Islet precursor cell (in vitro differentiated cells): ENCODE measurements at places on chromosomes 13 and 19.

GRCh38 chr13:32423592-32423991 lies 4.3 kb downstream of the N4BP2L1 start:
- DNase-seq, result no peak

DNA sequence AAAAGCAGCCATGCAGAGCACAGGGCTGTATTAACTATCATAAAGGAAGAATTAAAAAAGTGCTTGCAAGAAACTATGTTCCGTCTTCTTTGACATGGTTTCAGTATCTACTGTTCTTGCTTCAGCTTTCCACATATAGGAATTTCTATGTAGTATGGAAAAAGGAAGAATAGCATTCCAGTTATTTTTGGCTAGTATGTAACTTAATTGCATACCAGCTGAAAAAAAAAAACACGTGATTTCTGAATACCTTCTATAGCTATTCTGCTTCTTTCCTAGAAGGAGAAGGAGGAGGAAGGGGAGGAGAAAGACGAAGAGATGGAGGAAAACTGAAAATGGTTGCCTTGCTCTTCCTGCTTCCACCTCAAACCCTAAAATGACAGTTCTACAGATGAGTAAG lies 619.0 kb downstream of the KCTD12 start:
- no peak for DNase-seq

DNA sequence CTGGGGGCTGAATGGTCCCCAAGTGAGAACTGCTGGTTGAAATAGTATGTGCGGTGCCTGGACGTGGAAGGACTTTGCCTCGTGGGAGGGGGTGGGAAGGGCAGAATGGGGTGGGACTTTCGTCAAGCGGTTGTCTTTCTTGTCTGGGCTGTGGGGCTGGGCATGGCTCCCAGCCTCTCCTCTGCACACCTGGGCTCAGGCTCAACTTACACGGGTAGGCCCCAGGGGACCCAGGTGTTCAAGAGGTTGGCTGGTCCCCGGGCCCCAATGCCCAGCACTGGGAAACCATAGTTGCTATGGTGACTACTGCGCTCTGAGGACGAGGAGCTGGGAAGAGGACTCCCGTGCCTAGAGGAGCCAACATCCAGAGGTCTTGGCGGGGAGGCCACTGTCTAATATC lies 7.3 kb downstream of the NWD1 start:
- DNase-seq, result no peak

- DNase-seq, result no peak
These were observed 205.7 kb downstream of the KCNRG start for GRCh38 chr13:50220938-50221337.

DNA sequence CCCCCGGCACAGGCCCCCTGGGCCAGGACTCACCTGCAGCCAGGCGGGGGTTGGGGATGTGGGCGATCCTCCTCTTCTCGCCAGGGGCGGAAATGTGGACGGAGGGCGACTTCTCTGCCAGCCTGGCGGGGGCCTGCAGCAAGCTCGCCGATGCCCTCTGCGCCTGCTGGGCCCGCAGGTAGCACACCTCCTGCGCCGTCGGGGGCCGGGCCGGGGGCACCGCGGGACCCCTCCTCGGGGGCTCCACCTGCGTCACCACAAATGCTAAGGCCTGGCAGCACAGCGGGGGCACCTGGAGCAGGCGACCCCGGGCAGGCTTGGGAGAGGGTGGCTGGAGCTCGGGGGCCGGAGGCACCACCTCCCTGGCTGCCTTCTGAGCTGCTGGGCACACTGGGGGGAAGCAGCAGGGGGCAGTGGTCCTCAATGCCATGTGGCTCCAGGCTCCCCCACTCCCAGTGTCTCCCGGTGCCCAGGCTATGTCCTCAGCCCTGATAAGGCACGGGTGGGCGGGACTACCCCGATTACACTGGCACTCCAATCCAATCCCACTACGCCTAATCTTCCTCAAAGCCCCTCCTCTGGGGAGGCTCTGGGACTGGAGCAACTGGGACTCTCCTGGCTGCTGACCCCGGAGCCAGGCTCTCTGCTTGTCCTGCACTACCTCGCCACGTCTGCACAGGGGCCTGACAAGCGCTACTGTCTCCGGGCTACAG lies 11.6 kb upstream of the ATP8B3 start:
- DNase-seq, result no peak

DNA sequence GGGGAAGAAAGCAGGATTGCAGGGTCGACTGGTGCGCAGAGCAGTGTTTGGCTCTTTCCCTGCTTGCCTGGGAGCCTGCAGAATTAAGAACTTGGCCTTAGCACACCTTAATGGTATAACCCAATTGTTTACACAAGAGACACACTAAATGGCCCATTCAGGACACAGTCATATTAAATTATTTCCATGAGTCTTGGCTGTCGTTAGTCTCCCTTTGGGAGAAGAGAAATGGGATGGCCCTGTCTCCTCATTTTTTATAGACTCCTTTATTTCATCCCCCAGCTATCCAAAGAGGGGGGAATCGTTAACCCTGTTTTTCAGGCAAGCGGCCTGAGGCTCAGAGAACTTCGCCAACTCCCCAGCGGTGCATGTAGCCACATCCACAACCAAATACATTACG lies 282.5 kb downstream of the SUCLA2 start:
- DNase-seq, result no peak

- DNase-seq, result peak; percentile 99
These were observed at the start of gene ZNF724 for GRCh38 chr19:23249911-23250649. TSS of gene ZNF724 (minus strand) at chr19:23250394. CDS start at chr19:23250242, 152 bp downstream.

- DNase-seq, result no peak
These were observed 3.8 kb downstream of the APLP1 start for GRCh38 chr19:35872180-35872579.

- DNase-seq, result no peak
These were observed 139.7 kb downstream of the SLITRK6 start for GRCh38 chr13:85659493-85659892.

DNA sequence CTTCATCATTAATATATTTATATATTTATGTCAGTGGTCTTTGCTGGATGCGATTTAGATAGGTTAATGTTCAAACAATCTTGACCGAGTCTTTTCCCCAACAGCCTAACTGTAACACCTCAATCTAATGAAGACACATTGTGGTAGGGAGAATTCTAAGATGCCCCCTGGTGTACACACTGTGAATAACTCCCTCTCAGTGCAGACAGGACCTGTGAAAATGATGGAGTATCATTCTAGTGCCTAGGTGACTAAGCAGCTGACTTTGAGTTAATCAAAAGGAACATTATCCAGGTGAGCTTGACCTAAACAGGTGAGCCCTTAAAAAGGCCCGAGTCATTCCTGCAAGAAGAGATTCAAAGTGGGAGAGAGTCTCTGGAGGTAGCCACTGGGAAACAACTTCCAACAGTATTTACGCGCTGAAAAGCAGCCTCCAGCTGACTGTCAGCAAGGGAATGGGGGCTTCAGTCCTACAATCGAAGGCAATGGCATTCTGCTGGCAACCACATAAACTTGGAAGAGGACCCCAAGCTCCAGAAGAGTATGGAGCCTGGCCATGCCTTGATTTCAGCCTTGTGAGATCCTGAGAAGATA lies 28.0 kb upstream of the KBTBD7 start:
- DNase-seq, result peak; percentile 73

DNA sequence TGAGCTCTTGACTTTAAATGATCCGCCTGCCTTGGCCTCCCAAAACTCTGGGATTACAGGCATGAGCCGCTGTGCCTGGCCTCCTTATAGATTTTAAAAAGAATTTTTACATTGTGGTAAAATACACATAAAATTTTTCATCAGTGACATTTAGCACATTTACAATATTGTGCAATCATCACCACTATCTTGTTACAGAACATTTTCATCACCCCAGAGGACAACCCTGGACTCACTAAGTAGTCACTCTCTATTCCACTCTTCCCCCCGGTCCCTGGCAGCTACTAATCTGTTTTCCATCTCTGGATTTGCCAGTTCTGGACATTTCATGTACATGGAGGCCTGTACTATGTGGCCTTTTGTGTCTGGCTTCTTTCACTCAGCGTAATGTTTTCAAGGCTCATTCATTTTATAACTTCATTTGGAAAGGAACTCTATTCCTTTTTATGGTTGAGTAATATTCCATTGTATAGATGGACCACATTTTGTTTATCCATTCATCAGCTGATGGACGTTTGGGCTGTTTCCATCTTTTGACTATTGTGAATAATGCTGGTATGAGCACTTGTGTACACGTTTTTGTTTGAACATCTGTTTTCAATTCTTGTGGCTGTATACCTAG lies 19.9 kb downstream of the MEGF8 start:
- no peak for DNase-seq

- DNase-seq, result no peak
These were observed 134.0 kb downstream of the TBC1D4 start for GRCh38 chr13:75347925-75348324.

DNA sequence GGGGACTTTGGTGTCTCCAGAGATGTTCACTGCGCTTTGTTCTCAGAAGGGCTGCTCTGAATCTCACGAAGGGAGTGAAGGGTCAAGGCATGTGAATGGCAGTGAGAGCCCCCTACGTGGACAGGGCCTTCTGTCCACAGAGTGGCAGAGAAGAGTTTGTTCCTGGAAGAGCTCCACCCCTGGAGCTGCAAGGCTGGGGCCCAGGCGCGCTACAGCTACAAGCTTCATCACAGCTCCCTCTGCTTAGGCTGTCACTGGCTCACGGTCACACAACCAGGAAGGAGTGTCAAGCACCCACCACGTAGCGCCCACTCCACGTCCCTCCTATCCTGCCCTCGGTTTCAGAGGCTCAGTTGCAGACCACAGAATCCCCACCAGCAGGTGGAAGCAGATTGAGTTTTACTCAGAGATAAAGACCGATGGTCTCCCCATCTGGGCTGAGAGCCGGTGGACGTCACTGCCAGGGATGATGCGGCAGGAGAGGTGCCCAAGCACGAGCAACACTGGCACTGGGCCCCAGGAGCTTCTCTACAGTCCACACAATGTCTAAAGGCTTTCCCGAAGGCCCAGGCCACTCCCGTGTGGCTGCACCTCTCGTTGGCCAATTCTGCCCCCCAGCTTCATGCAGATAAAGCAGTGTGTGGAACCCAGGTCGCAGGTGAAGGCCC lies 23.0 kb upstream of the TFDP1 start:
- peak; percentile 38 for DNase-seq

- no peak for DNase-seq
These were observed 338.9 kb downstream of the PCDH17 start for GRCh38 chr13:57970404-57970803.

- no peak for DNase-seq
These were observed 13.5 kb downstream of the NOTCH3 start for GRCh38 chr19:15187026-15188007.

DNA sequence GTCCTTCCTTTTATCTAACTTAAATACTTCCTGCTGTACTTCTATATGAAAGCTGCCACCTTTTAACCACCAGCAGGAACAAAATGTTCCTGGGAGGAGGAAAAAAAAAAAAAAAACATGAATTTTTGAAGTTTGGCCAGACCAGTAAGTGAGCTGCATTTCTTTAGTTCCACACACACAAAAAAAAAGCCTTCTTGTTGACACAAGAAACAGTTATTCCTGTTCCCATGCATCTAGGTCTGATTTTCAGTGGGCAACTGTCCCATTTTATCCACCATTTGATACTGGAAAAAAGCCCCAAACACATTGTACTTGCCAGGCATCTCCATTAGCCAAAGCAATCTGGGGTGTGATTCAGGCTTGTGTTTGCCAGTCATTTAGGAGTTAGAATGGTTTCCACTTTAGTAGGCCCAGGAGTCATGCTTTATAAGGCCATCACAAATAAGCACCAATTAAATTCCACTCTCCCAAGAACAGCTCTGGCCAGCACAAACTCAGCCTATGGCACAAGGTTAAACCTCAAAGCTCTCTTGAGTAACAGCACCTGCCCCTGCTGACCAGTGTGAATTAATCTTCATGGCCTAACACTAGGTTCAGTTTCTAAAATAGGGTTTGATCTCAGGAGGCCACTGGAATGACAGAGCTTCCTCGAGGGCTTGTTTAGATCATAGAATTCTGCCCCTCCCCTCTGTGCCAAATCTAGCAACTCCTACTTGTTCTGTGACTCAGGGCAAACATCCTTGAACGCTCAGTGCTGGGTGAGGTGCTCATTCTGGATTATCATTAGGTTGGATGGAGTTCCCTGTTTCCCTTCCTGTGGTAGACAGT lies 67.1 kb downstream of the NUFIP1 start:
- DNase-seq, result no peak

GRCh38 chr19:13588957-13589833 lies 82.9 kb upstream of the CACNA1A start:
- DNase-seq, result peak; percentile 85

DNA sequence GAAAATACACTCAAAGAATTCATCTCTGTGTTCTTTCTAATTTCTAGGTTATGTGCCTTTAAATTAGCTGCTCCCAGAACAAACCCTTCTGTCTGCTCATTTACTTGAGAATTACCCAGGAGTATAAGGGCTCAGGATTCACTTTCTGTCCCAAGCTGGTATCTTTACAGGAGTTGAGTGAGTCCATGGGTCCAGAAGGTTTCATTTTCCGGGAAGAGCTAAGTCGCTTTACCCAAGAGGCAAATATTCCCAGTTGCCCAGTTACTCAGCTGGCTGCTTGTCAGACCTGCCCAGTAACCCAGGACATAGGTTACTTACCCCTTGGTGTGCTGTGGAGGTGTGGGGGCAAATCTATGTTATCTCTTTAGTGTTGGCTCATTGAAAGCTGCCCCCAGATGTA lies 47.3 kb downstream of the DHRS12 start:
- no peak for DNase-seq

- DNase-seq, result no peak
These were observed 11.9 kb downstream of the EFNB2 start for GRCh38 chr13:106523576-106523975.

DNA sequence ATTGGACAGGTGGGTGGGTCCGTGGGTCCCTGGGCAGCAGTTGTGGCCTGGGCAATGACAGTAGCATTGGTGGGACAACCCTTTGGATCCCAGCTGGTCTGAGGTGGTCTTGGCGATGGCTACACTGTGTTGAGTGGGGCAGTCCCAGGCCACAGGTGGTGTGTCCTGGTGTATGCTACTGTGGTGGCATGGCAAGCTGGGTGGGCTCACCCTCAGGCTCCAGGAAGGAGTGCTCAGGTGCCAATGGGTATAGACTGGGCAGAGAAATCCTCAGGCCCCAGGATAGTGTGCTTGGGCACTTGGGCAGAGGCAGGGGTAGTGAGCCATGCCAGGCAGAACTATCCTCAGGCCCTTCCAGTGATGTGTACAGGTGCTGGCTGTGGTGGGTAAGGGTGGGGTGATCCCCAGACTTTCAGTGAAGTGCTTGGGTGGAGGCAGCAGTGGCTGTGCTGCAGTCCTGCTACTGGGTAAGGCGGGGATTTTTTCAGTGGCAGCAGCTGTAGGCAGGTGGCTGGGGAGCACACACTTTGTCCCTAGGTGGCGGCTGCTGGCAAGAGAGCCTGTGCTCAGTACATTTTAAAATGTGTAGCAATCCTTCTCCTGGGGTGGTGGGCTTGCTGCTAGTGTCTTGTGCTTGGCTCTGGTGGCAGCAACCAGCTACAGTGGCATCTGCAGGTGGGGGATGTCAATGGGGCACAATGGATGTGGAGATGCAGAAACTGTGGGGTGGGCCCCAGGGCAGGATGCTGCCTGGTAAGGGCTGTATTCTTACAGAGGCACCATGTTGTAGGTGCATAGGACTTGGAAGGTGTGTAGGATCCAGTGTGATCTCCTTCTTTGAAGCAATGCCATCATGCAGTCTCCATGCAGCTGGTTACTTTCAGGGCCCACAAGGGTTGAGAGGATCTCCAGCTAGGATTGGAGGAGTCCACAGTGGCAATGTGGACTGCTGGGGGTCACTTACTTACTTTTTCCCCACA lies 64.9 kb downstream of the DNAJC3 start:
- DNase-seq, result no peak
